AG09319 (cell line): ENCODE measurements at places on chromosomes 11 and 22.

DNA sequence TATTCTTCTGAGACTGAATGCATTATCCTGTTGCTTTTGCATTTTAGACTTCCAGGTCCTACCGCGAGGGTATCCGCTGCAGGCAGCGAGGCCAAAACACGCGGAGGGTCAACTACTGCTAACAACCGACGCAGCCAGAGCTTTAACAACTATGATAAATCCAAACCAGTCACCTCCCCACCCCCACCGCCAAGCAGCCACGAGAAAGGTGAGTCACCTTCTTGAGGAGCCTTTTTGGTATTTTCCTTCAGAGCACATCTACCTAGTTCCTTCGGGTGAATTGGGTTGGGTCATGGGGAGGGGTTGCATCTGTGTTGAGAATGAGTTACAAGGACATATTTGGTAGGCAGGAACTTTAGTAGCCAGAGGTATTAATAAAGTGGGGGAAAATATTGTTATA is 179.8 kb downstream of the NAV2 start:
- no peak for DNase-seq

DNA sequence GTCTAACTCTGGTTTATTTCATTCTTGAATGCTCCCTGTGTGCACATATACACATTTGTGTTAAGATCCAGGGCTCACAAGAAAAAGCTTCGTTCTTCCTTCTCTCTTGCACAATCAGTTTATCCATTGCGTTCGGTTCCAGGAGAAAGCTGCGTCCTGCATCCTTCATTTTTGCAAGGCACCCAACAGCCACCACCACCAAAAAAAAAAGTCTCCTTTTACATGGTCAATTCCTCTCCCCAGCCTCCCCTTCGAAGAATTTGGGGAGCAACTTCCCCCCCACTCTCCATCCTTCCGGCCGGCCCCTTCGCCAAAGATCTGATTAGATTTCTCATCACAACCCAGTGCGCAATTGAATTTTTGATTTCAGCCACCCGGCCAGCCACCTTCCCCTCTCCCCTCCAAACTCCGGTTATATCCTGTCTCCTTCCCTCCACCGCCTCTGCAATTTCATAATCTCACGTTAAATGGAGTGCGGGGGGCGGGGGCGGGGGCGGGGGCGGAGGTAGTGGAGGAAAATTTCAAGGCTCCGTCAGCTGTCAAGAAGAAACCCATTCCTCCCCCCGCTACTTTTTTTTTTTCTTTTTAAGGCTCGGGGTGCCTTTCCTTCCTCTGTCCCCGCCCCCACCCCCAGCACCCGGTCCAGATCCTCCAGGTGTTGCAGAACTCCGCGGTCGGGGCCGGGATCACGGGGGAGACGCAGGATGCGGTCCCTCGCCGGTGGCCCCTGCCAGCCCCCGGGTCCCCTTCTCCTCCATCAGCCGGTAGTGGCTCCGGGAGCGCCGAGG is 1166.5 kb downstream of the LRRC4C start:
- DNase-seq, result no peak

DNA sequence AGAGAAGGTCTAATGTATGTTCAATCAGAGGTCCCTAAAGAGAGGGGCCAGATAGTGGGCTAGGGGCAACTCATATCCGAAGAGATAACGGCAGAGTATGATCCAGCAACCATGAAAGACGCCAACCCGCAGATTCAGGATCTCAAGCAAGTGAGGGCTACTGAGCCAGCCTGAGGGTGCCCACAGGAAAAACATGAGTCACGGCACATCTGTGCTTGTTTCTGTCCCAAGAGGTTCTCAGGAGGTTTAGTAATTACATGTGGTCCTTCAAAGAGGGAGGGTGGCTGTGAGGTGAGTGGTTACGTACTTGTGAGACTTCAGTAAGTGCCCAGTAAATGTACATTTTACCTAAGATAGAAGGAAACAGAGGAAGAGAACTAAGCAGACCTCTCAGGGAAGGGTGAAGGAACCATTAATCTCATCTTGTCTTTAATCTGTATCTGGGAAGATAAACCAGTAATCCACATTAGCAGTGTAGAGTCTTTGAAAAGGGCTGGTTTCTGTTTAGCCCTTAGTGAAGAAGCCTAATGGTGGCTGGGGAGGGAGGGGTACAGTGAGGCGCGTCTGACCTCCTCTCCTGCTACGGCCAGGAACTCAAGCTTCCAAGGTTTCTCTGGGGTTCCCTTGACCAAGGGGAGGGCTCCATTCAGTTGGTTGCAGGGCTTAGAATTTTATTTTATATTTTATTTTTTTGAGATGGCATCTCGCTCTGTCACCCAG is 10.2 kb downstream of the SIRT3 start:
- no peak for DNase-seq

DNA sequence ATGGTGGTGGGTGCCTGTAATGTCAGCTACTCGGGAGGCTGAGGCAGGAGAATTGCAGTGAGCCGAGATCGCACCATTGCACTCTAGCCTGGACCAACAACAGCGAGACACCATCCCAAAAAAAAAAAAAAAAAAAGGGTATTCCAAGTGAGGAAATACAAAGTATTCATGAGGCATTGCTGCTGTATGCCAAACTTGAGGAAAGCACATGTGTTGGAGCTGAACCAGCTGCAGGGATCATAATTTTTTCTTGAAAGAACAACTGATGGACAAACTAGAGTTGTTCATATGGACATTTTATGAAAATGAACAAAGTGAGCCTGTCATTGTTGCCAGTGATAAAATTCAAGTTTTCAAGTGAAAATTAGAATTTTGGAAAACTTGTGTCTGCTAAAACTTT is 15.8 kb downstream of the MARK2 start:
- no peak for DNase-seq

DNA sequence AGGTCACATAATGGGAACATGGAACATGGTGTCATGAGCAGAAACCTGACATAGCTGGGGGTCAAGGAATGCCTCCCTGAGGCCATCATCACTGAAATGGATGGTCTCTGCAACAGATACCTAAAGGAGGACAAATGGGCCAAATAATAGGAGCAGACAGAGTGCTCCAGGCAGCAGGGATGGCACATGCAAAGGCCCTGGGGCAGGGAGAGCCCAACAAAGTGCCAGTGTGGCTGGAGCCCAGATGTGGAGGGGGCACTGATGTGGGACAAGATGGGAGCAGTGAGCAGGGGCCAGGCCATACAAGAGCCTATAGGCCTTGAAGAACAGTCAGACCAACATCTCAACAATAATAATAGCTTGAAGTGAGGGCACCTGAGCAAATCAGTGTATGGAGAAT is 497.8 kb downstream of the MN1 start:
- no peak for DNase-seq

DNA sequence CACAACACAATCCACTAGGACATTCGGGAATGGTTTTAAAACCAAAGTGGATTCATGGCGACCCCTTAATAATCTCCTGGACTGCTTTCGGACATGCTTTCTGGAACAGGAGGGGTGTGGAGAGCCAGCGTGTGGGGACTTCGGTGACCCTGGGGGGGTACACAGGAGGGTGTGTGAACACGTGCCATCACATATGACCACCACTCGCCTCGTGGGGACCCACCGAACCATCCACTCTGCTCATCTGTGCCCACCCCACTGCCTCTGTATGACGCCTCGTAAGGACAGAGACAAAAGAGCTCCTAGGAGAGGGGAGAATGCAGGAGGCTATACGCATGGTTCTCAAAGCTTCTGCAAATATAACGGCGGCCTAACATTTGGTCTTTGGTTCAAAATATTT is 8.9 kb downstream of the LTO1 start:
- DNase-seq, result no peak

DNA sequence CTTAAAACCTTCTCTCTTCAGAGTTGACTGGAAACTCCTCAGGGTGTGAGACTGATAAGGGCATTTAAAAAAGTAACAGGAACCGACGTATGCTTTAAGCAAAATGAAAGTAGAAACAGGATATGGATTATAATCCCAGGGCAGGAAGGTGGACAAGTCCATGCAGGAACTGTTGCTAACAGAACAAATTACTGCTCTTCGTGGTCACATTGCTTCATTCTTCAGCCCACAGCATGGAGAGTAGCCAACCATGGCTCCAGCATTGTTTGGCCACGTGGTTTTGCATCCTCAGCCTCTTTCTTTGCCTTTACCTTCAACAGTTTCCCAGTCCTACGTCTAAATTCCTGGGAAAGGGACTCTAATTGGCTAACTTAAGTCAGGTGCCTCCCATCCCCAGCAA is 563.1 kb upstream of the ISX start:
- no peak for DNase-seq

- no peak for DNase-seq
Observed at GRCh38 chr11:33507967-33508366, 192.7 kb downstream of the C11orf91 start.

- DNase-seq, result no peak
Observed at GRCh38 chr11:79439886-79440570, 802 bp downstream of the TENM4 start.

- DNase-seq, result no peak
Observed at GRCh38 chr11:78654071-78654470, 79.4 kb upstream of the NARS2 start.

GRCh38 chr22:36145881-36146280 is 14.7 kb downstream of the APOL3 start:
- no peak for DNase-seq

DNA sequence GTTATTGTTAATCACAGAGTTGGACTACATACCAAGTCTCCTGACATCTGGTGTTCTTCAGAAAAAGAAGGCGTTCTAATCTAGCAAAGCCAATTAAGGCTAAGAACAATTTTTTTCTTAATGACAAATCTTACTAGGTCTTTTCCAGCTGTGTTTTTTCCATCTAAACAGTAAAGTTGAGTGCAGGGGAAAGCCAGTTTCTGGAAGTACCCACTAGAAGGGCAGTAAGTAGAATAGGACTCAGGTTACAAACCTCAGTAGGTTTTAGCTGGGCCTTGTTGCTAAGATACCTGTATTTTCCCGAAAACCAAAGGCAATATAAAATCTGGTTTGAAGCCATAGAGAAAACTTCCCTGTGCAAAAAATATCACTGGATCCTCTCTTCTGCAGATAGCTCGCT is 351.9 kb downstream of the ETS1 start:
- no peak for DNase-seq

GRCh38 chr11:28619846-28620540 is 511.8 kb downstream of the METTL15 start:
- DNase-seq, result no peak

DNA sequence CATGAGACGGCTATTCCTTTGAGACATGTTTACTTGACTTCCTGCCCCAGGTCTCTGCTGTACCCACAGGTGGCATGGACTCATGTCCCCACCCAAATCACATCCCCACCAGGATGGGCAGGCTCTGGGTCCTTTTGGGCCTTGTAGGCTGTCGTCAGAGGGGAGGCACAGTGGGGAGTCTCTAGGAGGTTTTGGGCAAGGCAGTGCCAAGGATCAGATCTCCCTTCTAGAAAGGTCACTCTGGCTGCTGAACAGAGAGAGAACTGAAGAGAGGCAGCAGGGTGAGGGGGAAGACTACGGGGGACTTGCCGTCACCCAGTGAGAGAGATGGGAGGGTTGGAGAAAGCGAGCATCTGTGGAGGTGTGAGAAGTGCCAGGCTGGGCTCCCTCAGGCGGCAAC is 4.6 kb upstream of the KCNQ1OT1 start:
- no peak for DNase-seq

- DNase-seq, result no peak
Observed at GRCh38 chr11:8340296-8340695, 76.6 kb upstream of the LMO1 start.

DNA sequence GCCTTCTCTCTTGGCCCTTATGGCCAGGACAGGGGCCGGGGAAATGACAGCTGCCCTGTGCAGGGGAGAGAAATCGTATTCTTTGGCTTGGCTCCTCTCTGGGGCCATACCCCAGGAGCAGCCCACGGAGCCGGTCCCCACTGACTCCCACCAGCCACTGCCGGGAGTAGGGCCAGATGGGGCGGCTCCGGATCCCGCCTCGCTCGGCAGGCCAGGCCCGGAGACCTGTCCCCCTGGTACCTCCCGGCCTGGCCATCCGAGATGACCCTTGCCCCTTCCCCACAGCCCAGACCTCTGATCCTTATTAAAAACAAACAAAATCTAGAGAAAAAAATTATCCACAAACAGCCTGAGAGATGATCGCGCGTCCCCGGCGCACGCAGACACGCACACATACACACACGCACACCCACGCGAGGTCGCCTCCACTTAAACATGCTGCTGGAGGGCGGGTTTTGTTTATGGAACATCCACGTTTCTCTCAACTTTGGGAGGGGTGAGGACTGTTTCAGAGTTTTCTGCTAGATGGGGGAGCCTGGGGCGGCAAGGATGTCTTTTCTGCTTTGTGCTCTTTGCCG is 59.1 kb downstream of the IGLL1 start:
- peak; percentile 4 for DNase-seq

- no peak for DNase-seq
Observed at GRCh38 chr11:60658409-60658808, 41.0 kb upstream of the MS4A8 start.

GRCh38 chr11:16946477-16947282 is 67.5 kb downstream of the PLEKHA7 start:
- no peak for DNase-seq

- no peak for DNase-seq
Observed at GRCh38 chr22:49094151-49094550, 733.5 kb downstream of the BRD1 start.

DNA sequence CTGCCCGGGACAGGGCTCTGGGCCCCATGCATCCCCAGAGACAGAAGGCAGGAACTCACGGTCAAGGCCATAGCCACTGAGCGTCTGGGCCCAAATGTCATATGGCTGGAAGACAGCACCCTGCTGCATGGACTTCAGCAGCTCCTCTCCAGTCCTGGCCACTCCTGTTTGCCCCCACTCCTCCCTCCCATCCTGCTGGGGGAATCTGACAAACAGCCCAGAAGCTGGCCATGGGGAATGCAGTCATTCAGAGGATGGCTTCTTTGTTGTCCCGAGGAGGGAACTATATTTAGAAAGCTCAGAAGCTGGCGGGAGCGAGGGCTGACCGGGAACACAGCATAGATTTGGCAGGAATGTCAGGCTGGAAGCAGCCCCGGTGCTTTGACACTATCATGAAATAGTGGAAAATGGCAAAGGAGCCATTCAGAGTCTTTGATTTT is 35.0 kb downstream of the DKK3 start:
- DNase-seq, result peak; percentile 31

- DNase-seq, result no peak
Observed at GRCh38 chr11:74357449-74357848, 40.8 kb downstream of the PGM2L1 start.

- DNase-seq, result no peak
Observed at GRCh38 chr11:13269775-13270174, 7.8 kb upstream of the BMAL1 start.

GRCh38 chr11:8031248-8032115 is 44.3 kb downstream of the EIF3F start:
- no peak for DNase-seq

DNA sequence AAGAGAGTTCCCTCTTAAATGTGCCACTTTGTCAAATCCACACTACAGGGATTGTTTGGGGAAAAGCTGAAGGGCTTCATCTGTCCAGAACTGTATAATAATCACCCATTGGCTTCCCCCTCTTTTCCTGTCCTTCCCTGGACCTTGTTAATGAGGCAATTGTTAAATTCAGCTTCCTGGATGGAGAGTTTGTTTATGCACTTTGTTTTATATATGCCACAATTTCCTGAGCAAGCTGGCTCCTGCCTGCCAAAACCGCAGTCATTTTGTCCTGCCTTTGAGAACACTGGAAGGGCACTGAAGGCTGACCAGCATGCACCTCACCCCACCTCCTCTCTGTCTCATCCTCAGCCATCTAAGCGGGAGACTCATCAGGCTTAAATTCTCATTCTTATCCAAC is 86.2 kb downstream of the MSANTD4 start:
- no peak for DNase-seq

GRCh38 chr22:22901578-22902218 is 14.1 kb downstream of the IGLL5 start:
- DNase-seq, result no peak

GRCh38 chr22:30314915-30315314 is 11.8 kb downstream of the TBC1D10A start:
- no peak for DNase-seq

- DNase-seq, result no peak
Observed at GRCh38 chr11:129075757-129076156, 116.4 kb downstream of the ARHGAP32 start.
